HFF-Myc (cell line): ENCODE measurements at places on chromosomes 7 and 10.

- DNase-seq = no peak
Measured at GRCh38 chr10:110273474-110273873, 31.2 kb downstream of the SMNDC1 start.

DNA sequence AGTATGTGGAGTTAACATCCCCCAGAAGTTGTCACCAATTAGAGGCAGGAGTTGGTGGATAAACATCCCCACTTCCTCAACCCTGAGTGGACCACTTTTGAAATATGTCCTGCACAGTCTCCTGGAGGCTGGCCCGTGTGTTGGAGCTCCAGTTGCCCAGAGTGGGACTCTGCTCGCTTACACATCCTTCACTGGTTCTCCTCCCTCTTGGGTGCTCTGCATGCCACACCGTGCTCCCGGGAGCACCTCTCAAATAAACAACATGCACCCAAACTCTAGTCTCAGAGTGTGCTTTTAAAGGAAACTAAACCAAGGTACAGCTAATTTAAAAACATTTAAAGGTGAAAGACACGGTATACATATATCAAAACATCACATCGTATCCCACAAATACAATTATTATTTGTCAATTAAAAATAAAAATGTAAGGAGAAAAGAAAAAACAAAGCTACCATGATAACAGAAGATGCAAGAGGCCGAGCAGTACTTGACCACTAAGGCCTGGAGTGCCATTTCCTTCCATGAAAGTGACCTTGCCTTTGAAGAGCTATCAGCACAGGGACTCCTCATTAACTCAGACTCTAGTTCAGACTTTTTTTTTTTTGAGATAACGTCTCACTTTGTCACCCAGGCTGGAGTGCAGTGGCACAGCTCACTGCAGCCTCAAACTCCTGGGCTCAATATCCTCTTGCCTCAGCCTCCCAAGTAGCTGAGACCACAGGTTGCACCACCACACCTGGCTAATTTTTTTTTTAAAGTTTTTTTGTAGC lies 47.8 kb upstream of the SAMD8 start:
- DNase-seq = no peak

GRCh38 chr7:2824026-2824677 lies 20.0 kb downstream of the GNA12 start:
- no peak for DNase-seq

- no peak for DNase-seq
Measured at GRCh38 chr10:91891125-91892001, 17.9 kb downstream of the FGFBP3 start.

DNA sequence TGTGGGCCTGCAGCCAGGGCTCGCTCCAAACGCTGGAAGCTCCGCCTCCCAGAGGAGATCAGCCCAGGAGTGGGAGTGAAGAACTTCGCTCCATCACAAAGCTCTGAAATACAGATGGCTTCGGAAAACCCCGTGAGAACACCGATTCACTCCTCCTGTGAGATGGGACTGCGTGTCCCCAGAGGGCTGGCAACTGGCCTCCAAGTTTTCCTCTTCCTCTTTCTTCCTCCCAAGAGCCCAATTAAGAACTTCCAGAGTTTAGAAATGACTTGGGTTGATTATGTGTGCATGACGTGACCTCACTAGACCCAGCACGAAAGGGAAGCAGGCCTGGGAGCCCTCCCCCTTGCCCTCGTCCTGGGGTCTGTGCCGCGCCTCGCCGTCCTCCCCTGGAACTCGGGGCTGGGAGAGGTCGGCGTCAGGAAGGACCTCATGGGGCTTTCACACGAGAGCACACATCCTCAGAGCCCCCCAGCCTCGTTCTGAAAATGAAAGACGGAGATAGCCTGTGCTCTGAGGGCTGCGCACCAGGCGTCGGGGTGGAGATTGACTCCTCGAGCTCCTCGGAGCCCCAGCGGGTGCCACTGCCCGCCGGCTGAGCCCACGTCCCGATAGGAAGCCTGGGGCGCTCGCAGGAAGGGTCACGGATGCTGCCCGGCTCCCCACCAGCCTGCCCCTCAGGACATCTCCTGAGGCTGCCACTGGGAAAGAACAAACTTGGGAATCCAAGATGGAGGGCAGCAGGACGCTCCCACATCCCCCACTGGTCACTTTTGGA lies 37.8 kb downstream of the PTPRN2 start:
- DNase-seq = no peak
